ENCODE measurements at places on chromosomes 2 and 18.

DNA sequence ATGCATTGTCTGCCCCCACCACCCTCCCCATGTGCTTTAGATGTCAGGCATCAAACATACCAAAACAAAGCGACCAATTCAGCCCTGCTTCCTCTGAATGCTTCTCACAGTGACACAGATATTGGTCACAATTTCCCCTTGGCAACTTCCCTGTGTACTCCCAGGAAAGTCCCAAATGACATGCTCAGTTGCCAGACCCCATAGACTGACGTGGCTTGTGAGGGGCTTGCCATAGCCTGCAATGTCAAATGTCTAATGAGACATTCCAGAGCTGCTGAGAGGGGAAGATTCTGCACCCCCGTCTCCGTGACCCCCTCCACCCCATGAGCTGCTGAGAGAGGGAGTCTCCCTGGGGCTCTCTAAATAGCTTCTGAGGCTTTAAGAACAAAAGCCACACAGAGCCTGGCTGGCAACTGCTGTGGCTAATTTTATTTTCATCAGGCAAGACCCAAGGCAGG lies 47.3 kb downstream of the RFTN2 start:
- no peak for DNase-seq

- DNase-seq: no peak
These were observed 65.6 kb downstream of the SH3BP4 start for GRCh38 chr2:235017441-235017840.

DNA sequence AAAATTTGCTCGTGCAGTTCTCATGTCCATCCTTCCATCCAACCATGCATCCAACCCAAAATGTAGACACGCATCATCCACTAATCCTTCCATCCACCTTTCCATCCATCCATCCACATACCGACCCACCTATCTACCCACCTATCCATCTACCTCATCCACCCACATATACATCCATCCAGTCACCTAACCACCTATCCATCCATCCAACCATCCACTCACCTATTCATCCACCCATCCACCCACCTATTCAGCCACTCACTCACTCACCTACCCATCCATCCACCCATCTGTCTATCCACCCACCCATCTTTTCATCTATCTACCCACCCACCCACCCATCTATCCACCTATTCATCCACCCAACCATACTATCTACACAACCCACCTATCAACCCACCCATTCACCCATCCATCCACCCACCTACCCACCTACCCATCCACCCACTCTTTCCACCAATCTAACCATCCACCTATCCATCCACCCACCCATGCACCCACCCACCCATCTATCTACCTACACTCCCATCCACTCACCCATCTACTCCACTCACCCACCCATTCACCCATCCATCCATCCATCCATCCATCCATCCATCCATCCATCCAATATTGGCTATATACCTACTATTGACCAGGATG lies 94.3 kb downstream of the VAPA start:
- no peak for DNase-seq

DNA sequence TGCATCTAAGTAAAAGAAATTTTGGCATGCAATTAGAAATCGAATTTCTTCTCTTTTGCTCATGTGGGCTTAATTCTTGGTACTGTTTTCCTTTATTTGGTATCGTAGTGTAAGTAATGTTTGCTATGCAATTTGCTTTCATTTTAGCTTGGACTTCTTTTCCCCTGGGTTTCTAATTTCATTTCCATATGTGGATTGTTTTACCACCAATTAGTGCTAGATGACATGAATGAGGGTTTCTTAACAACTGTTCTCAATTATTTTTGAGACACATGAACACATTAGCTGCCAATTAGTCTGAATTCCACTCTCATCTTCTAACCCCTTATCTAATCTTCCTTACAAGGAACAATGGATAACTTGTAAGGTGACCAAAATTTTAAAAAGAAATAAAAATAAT lies 1047.2 kb upstream of the PIK3C3 start:
- DNase-seq: peak; percentile 81

DNA sequence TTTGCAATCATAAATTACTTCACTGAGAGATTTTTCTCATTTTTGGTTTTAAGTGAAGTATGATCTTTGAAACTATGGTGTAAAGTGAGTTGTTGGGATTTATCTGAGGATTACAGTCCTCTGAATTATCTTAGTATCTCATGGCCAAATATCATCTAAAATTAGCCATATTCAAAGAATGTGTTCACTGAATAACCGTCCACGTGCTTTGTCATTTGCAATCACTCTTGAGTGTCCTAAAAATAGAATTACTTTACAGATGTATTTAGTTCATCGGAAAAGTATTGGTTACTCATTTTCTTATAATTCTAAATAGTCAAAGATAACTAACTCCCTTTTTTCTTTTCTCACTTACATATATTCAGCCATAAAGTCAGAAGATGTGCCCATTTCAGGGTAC lies 141.2 kb downstream of the RTN4 start:
- no peak for DNase-seq

GRCh38 chr2:12856934-12857601 lies 140.3 kb downstream of the TRIB2 start:
- no peak for DNase-seq

DNA sequence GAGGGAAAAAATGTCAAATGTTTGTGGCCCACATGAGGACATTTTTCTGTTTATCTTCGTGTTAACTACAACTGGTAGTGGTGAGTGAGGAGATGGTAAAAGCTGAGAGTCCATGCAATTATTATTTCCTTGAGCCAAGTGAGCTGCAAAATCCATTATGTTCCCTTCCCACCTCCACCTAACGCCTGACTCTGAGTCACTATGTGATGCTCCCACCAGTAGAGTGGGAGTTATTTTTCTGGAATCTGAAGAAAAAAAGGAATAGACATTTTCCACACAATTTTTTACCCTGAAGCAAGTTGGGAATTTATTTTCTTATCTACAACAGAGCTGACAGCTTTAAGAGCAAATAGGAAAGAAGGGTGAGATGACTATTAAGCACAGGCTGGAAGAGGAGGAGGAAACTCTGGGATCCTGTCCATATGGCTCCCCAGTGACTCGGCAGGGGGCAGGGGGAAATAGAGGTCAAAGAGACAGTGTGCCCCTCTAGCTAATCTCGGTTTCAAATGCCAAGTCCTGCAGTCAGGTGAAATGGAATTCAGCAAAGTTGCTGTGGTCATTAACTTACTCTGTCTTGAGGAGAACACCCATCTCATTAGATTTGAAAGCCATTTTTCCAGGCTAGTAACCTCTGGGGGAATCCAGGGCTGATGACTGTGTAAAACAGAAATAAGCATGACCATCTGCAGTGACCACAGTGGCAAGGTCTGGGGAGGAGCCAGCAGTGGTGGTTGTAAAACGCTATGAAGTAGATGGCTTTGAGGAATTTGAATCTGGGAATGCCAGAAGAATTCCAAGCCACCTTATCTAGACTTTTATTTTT lies 463.9 kb downstream of the STK39 start:
- no peak for DNase-seq

- DNase-seq: no peak
These were observed 149.7 kb downstream of the UPP2 start for GRCh38 chr2:158251356-158251755.

GRCh38 chr2:192267484-192267883 lies 72.8 kb upstream of the TMEFF2 start:
- no peak for DNase-seq

DNA sequence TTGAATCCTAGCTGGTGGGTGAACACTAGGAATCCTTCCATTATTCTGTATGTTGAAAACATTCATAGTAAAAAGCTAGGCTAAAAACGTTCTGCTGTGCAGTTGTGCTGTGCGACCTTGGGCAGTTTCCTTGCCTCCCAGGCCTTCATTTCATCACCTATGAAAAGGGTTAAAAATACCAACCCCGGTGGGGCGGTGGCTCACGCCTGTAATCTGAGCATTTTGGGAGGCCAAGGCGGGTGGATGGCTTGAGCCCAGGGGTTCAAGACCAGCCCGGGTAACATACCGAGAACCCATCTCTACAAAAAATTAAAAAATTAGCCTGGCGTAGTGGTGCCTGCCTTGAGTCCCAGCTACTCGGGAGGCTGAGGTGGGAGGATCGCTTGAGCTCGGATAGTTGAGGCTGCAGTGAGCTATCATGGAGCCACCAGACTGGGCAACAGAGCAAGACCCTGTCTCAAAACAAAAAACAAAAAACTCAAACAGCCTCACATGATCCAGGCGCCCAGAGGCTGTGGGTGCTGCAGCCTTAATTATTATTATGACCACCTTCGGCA lies 2.9 kb upstream of the RRM2 start:
- no peak for DNase-seq

- DNase-seq: no peak
These were observed 90.3 kb downstream of the LRP1B start for GRCh38 chr2:142040556-142040955.

GRCh38 chr2:187877391-187877790 lies 323.2 kb upstream of the TFPI start:
- DNase-seq: no peak

DNA sequence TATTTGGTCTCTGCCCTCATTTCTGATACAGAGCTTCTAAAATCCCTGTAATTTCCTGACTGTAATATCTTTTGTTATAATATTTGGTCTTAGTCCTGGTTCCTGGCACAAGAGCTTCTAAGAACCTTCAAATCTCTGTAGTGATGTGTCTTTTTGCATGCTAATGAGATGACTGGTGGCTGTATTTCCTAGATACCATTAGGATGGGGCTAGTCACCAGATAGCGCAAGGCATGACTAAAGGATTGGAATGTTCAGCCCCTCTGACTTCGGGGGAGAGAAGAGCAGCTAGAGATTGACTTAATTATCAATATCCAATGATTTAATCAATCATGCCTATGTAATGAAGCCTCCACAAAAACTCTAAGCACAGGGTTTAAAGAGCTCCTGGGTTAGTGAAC lies 620.8 kb upstream of the ACVR2A start:
- DNase-seq: peak; percentile 39

- DNase-seq: no peak
These were observed 339.3 kb downstream of the HRH4 start for GRCh38 chr18:24799720-24800119.

- DNase-seq: no peak
These were observed 130.8 kb upstream of the HS6ST1 start for GRCh38 chr2:128449226-128450061.

DNA sequence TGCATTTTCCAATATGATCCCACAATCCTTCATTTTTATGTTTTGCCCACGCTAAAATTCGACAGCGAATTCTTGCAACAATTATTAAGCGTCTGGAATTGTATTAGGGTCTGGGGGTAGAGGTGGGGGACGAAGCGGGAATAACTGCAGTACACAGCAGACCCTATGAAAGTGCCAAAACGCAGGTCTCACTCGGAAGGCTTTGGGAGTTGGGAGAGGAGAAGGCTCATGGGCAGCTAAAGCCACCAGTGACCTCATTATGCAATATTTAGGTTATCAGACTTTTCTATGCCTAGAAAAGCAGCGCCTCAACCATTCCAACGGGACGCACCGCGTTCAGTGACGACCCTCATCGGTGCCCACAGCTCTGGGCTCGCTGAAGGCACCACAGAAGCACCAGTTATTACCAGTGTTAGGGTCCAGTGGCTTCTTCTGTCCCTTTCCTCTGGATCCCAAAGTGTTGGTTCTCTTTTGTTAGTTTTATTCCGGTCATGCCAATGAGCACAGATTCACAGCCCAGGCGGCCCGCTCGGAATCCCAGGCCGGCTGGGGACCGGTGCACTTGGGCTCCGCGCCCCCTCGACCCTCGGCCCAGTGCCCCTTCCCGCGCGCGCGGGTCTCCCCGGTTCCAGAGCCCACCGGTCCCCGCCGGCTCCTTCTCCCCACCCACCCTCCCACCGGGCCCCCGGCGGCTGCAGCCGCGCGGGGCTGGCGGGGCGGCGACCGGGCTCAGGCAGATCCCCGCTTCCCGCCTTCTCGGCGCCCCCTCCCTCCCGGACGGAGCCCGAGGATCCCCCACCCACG lies 737 bp upstream of the MAPK4 start:
- DNase-seq: peak; percentile 14

- no peak for DNase-seq
These were observed 88.0 kb upstream of the RTN4 start for GRCh38 chr2:55138014-55138881.
